A549 treated with RU486 at 1 μM for 4 hours (cell line): ENCODE measurements at places on chromosomes 11 and 22. TPM values are rescaled to one million over a fixed set of nuclear protein-coding genes. Genes with fewer than 3 reads are reported as not detected.

Gene LRRC32
- 0.13 to 0.46 TPM (median 0.19 TPM) in 5 replicates for total RNA-seq

Gene VSIG2
- total RNA-seq: 0.23 TPM in 1 of 5 replicates, not detected in the others

Gene CHEK1
- 21.9 to 34.8 TPM (median 31.6 TPM) in 5 replicates for total RNA-seq

Gene TMEM151A
- 1.6 to 4.3 TPM (median 3.9 TPM) in 5 replicates for total RNA-seq

Gene CARD18
- total RNA-seq: not detected in 5 replicates

Gene RPS13
- total RNA-seq: 1,515 to 1,810 TPM (median 1,577 TPM) in 5 replicates

Gene CHADL
- not detected in 5 replicates for total RNA-seq

Gene OVOL1
- 0.06 to 0.10 TPM (median 0.07 TPM) in 3 of 5 replicates, not detected in the others for total RNA-seq

Gene OR6T1
- not detected in 5 replicates for total RNA-seq

Gene KCNJ1
- total RNA-seq: not detected in 5 replicates

Gene ALKBH3
- total RNA-seq: 25.8 to 29.9 TPM (median 27.9 TPM) in 5 replicates

Gene CFAP300
- total RNA-seq: 4.9 to 7.1 TPM (median 6.6 TPM) in 5 replicates

Gene TEX12
- not detected in 5 replicates for total RNA-seq

Gene MEN1
- total RNA-seq: 25.5 to 41.2 TPM (median 37.0 TPM) in 5 replicates

Gene YWHAH
- total RNA-seq: 117 to 152 TPM (median 141 TPM) in 5 replicates

Gene ADORA2A
- total RNA-seq: 0.71 to 1.5 TPM (median 0.94 TPM) in 5 replicates

Gene TMPRSS13
- total RNA-seq: not detected in 5 replicates
